ENCODE measurements at places on chromosomes 3 and 15.

GRCh38 chr3:123078101-123078500, 11.3 kb downstream of the PDIA5 start:
- no peak for DNase-seq

GRCh38 chr15:55780292-55780691, 37.3 kb upstream of the PRTG start:
- no peak for DNase-seq

DNA sequence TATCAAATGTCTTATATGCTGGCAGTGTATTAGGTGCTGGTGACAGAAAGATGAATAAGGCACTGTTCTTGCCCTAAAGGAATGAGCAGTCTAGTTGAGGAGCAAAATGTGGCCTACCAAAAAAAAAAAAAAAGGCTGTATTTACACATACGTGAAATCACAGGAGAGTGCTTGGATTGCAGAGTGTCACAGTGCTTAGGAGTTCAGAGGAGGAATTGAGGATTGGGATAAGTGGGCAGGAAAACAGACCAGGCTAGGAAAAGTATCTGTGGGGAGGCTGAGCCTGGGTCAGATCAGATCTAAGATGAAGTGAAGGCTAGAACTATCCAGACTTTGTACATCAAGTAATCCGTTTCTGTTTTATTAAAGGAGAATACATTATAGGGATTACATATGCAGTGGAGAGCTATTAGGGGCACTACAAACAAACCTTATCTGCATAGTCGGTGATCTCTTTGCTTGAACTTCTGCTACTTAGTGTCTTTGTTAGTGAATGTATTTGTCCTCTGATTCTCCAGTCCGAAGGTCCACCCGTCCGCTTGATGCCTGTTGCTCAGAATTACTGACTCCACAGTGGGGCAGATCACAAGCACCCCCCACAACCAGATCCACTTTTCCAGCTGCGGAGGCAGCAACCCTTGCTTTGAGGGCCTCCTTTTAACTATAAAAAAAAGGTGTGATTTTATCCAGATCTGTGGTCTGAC, 80.0 kb downstream of the FNDC3B start:
- no peak for DNase-seq

- DNase-seq, result no peak
These were observed 45.2 kb upstream of the POLG start for GRCh38 chr15:89379818-89380217.

GRCh38 chr3:111541911-111542483, at the start of gene CD96:
CD96 (plus strand) TSS chr3:111542197; CDS start chr3:111542249, 52 bp downstream.
- no peak for DNase-seq

GRCh38 chr15:31268108-31268501, 58.5 kb upstream of the KLF13 start:
- no peak for DNase-seq

- no peak for DNase-seq
These were observed 36.7 kb downstream of the SLC9A9 start for GRCh38 chr3:143811602-143812001.

DNA sequence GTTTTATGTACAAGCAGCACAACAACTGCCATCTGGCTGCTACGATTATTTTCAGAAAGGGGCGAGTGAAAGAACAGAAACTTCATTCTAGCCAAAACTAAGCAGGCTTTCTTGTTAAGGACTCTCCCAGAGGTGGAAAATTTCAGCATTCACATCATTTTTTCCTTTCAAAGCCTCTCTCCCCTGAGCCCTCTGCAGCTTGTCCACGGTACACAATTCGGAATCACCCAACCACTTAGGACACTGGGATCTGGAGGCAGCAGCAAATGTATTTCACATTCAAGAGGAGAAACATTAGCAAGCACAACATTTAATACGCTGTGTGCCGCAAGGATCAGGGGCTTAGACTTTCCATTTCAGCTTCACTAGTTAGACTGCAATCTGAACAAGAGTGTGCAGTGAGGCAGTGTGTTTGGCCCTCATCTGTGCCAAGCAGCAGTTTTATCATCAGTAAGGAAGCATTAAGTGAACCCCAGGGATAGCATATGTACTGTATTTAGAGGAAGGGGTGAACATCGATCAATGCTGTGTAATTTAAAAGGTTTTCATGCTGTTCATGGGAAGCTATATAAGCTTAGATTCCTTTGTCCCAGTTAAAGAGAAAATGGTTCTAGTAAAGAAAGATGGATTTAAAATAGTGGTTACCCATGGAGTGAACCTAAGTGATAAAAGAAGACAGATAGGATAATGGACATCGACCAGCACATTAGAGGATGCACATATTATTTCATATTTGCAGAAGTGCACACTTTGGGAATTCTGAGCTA, 504.9 kb downstream of the TBL1XR1 start:
- no peak for DNase-seq

GRCh38 chr3:193757457-193757856, 164.4 kb downstream of the OPA1 start:
- no peak for DNase-seq

DNA sequence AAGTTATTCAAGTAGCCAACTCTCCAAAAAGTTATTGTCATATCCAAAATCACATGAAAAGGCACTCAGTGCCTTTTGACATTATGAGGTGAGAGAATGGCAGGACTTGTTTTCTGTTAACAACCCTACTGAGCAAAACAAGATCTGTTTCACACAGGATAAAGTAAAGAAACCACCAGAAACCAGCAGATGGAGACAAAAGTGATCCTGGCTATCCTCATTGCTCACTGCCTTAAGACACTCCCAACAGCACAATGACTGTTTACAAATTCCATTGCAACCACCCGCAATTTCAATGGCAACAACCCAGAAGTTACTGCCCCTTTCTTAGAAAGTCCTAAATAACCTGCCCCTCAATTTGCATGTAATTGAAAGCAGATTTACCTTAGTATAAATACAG, 352.6 kb upstream of the NDN start:
- no peak for DNase-seq

DNA sequence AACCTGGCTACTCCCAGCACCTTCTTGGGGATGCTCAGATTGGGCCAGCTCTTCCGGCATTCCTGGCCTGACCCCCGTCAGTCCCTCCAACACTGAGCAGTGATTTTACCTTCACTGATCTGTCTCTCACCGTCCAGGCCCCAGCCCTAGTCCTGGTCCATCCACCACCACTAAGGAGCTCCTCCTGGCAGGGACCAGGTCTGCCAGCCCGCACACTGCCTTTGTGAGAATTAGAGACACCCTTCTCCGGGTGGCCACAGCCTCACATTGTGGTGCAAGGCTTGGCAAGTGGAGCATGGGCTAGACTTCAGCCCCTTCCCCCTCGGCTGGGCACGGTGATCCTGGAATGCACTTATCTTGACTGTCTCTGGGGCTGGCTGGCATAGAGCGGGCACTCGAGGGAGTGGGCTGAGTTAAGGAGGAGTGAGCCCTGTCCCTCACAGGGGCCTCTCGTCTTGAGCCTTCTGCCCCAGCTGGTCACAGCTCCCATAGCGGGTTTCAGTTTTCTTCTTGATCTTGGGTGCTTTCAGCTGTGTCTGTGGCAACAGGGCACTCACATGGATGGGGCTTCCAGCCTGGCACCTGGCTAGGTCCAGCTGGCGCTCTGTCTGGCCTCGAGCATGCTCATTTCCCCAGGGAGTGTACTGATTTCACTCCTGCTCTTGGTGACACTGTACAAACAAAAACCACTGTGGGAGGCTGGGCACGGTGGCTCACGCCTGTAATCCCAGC, 53.9 kb downstream of the LINGO1 start:
- no peak for DNase-seq

DNA sequence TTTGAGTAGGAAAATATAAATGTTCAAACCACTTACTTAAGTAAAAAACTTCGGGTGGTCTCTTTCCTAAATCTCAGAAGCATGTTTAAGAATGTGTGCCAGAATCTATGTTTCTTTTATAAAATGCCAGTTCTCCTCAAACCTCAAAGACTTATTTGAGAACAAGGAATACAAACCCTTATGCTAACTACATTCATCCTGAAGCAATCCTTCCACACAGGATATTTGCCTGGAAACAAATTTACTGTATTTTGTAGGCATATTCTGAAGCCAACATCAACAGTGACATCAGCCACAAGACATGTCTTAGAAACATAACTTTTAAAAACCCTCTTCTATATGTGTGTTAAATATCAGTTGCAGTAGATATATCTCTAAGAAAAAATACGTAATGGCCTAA, 1077.0 kb downstream of the ROBO1 start:
- DNase-seq, result no peak

DNA sequence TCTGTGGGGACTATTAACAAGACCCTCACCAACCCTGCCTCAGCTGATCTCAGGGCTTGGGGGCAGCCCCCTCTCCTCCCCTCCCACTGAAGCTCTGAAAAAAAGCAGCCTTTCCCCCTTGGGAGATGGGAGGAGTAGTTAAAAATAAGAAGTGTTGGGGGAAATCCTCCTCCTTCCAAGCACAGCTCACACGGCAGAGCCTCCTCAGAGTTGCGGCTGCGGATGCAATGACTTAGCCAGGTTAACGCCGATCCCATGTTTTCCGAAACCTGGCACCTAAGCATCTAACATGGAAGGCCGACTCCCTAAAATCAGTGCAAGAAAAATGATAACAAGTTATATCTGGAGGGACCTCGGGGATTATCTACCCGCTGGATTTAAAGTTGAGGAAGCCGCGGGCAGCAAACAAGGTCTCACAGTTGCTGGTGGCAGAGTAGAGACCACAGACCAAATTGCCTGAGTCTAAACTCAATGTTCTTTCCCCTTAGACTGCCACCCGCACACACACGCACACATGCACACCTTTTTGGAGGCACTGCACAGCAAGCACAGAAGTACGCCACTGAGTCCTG, 1.1 kb upstream of the TPM1 start:
- no peak for DNase-seq

GRCh38 chr3:160126051-160126450, 99.2 kb upstream of the C3orf80 start:
- no peak for DNase-seq
